ENCODE measurements at places on chromosomes 13 and 19.

- no peak for DNase-seq
These were observed 8.5 kb downstream of the UBXN6 start for GRCh38 chr19:4449022-4449638.

DNA sequence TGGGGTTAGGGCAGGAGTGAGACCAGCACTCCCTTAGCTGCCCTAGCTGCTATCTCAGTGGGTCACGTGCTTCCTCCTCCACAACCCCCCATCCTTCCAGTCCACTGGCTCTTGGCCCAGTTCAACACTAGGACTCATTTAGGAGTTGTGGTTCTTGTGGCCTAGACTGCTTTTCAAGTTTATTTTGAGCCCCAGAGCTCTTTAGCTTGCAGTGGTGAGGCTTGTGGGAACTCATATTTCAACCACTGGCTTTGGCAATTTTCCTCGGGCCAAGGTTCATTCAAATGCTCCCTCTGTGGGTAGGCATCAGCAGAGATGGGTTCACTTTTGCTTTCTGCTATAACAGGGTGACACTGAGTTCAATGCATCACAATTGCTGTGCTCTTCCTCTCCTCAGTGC, 436.2 kb upstream of the SLITRK5 start:
- no peak for DNase-seq

- no peak for DNase-seq
These were observed 1.4 kb downstream of the NWD1 start for GRCh38 chr19:16721051-16721450.

DNA sequence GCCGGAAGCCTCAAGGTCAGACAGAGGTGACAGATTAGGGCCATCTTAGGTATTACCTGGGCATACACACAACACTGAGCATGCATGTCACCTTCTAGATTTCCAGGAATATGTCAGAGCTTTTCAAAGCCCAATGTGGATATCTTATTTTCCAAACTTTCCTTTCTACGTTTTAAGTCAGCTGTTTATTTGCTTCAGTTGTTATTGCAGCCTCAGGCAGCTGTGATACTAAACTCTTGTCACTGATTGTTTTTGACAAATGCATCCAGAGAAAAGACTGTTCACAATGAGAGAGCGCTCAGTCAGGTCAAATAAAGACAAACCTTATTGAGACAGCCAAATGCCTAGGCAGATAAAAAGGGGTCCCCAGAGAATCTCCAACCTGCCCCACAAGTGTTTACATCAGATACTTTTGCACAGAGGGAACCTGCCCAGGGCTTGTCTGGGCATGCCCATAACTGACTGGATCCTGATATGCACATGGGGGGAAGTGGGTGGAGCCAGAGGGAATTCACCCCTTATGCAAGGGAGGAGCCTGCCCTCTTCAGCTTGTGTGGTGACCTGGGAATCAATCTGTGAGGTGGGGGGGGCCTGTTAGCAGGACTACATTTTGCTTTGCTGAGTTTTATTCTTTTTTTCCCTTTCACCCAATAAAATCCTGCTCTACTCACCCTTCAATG, 28.5 kb downstream of the MED4 start:
- DNase-seq: no peak

- DNase-seq: no peak
These were observed 1.3 kb upstream of the B3GLCT start for GRCh38 chr13:31198519-31198918.

DNA sequence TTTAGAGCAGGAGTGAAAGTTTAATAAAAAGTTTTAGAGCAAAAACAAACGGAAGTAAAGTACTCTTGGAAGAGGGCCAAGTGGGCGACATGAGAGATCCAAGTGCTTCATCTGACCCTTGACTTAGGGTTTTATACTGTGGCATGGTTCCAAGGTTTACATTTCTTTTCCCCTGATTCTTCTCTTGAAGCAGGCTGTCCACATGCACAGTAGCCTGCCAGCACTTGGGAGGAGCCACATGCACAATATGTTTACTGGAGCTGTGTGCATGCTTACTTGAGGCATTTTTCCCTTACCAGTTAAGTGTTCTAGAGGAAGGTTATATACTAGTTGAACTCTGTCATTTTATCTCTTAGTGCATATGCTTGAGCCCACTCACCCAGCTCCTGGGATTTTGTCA, 295.6 kb downstream of the TBC1D4 start:
- no peak for DNase-seq

- DNase-seq: no peak
These were observed 26.7 kb downstream of the MIER2 start for GRCh38 chr19:317710-318508.

DNA sequence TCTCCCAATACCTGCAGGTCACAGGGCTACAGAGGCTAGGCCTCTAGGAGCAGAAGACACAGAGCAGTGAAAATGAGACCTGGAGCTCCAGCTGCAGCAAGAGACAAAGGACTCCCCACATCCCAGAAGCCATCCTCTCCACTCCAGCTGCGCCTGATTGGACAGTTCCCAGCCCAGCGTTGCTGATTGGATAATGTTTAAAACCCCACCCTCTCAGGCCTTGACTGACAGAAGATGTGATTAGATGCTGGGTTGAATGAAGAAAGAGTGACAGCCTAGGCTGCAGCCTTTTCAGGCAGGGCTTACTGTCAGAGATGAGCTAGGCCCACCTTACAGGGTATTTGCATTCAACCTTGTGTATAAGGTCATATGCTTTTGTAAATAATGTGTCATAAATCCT, 59.4 kb downstream of the ZNF708 start:
- no peak for DNase-seq

DNA sequence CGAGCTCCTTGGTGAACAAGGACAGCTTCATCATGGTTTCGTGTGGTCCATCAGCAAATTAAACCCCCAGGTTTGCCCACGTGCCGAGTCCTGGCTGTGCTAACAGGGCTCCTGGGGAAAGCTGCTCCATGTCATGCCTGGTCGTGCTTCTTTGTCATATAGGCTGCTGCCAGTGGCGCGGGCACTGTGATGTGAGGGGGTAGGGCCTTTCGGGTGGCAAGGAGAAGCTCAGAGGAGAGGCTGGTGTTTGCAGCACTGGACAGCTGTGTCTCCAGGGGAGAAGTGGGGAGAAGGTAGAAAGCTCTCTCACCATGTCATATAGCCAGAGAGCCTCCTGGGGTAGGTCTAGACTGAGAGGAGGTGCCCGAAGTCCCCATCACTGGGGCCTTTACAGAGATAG, 13.3 kb downstream of the VSTM2B start:
- DNase-seq: no peak

GRCh38 chr19:4061178-4061682, 5.5 kb downstream of the ZBTB7A start:
- no peak for DNase-seq

DNA sequence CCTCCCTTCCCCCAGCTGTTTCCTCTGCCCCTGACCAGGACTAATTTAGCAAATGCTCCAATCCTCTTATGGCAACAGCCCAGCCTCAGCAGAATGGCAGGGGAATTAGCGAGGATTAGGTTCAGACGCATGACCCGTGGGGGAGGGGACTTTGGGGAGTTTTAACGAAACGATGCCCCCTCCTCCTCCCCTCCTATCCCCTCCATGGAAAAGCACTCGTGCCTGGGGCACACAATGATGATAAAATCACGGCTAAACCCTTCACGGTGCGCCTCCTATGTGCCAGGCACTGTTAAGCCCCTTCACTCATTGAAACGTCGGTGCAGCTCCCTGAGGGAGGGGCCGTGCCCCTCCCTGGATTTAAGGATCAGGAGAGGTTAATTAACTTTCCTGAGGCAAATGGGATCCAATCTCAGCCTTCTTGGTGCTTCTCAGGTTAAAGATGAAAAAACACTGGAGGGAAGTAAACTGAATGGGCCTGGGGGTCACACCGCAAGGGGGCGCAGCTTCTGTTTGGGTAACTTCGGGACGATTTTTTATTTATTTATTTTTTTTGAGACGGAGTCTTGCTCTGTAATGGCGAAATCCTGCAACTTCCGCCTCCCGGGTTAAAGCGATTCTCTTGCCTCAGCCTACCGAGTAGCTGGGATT, 10.1 kb upstream of the TPRX2 start:
- DNase-seq: peak; percentile 62

DNA sequence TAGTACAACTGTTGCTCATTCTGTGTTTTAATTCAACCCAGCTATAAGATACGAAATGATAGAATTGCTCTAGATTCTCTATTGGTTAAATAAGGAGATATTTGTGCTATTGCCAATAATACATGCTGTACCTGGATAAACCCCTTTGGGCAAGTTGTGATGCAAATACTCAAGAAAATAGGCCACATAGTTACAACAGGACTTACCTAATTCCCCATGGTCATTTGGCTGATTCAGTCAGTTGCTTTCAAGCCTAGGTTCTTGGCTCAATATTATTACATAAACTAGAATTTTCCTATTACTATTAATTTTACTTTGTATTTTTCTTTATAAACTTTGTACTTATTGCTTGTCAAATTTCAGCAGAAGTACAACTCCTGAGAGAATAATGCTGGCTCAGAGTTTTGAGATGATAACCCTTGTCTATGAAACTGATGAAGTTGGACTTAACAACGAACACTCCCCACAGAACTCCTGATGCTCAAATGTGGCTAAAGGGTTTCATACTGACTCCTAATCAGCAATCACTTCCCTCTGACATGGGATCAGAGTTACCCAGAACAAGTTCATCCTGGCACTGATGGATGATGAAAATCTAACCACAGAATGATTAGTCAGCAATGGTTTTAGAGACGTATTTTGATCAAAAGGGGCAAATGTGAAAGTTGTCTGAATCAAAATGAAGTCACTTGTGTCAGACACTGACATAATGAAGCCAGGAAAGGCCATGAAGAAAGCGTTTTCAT, 221.1 kb downstream of the ITGBL1 start:
- DNase-seq: no peak

- peak; percentile 35 for DNase-seq
These were observed 10.7 kb downstream of the TPGS1 start for GRCh38 chr19:517721-518597.

GRCh38 chr13:39130301-39130700, 92.0 kb downstream of the NHLRC3 start:
- DNase-seq: no peak

DNA sequence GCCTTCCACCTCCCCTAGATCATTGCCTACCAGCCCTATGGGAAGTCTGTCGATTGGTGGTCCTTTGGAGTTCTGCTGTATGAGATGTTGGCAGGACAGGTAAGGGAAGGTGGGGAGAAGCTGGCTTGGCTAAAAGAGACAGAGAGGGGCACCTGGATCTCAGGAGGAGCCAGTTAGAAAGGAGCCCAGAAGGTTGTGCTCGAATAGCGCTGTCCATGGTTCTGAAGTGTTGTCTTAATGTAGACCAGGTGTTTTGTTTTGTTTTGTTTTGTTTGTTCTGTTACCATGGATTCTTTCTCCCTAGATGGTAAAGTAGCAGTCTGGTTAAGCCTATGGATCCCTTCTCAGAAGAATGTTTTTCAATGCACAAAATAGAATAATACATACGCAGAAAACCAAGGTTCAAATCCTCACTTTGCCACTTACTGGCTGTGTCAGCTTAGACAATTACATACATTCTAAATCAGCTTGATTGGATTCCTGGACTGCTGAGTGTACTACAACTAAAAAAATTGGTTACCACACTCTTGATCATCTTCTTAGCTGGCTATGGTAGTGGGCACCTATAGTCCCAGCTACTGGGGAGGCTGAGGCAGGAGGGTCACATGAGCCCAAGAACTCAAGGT, 5.9 kb upstream of the CACNG7 start:
- no peak for DNase-seq
